ENCODE measurements at places on chromosomes 4 and X.

DNA sequence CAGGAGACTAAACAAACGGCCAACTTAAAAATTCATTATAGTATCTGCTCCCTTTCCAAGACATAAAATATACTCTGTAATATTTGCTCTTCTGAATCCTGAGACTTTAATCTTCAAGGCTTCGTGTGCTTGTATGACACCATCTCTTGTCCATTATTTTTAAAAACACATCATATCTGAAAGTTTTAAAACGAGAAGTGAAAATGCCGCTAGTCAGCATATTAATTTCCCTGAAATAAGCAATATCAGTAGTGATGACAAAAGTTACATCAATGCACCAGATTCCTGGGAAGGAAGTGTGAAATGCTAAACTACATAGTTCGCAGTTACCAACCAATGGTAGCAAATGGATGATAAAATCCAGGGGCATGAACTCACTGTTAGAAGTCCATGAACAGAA is 66.8 kb upstream of the EXOC1L start:
- no peak for DNase-seq

DNA sequence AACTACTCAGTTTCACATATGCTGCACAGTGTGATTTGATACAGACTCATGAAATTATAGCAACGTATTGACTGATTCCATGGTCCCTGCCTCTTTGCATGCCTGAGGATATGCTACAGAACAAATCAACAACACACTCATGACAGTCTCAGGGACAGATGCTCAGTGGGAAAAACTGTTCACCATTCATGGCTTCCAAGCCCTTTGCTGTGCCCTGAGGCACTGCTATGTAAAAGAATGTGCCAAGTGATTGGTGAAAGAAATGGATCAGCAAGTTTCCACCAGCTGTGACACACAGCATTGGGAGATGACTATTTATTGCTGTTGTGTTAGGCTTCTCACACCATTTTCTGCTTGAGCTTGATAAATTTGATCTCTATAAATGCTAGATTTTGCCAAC is 825.6 kb upstream of the INTU start:
- no peak for DNase-seq

- no peak for DNase-seq
Observed at GRCh38 chr4:950136-951020, 18.1 kb downstream of the TMEM175 start.

GRCh38 chrX:6151971-6152370 is 76.7 kb downstream of the NLGN4X start:
- no peak for DNase-seq

DNA sequence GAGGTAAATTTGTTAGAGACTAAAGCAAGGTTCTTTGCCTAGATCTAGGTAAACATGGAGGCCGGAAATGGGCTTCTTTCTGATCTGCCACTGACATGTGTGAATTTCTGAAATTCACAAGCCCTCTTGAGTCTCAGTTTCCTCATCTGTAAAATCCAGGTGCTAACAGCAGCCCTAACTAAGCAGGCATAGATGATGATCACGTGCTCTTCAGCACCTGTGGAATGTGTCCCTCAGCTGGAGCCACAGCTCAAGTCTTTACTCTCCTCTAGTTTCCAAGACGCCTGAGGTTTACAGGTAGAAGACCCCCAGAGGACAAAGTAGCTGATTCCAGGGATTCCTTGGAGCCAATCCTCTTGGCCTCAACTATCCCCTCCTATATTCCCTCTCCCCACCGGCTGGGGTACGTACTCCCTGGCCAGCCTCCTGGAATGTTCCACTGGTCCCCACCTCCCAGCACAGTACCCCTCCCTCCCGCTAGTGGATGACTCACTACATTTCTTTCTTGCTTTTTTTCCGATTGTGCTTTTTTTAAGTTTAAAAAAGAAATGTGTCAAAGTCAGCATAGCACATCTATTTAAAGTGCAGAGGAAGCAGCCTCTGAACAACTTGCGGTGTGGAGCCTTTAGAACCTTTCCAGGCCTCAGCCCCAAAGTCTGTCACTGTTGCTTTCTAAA is 98.4 kb downstream of the PHKA2 start:
- no peak for DNase-seq

GRCh38 chrX:108438110-108438623 is at the start of gene COL4A6:
Gene COL4A6, minus strand, starts transcription at chrX:108438422. Its CDS starts 226 bp downstream, at chrX:108438196.
- DNase-seq, result no peak

GRCh38 chr4:111492496-111492895 is 652.8 kb upstream of the FAM241A start:
- no peak for DNase-seq

- DNase-seq, result no peak
Observed at GRCh38 chrX:22135994-22136684, 104.0 kb downstream of the PHEX start.
